Head of caudate nucleus (tissue), 42 donors: ENCODE measurements at places on chromosomes 11 and 22.

- DNase-seq, result no peak
Observed at GRCh38 chr11:10573556-10573955, 5.1 kb upstream of the LYVE1 start.

- DNase-seq, result no peak
Observed at GRCh38 chr11:112156956-112157766, 6.7 kb downstream of the IL18 start.

GRCh38 chr22:19974268-19974861, 32.7 kb upstream of the TXNRD2 start:
- peak; percentile 61 for DNase-seq

- no peak for DNase-seq
Observed at GRCh38 chr22:32723643-32724042, 77.9 kb upstream of the TIMP3 start.

- no peak for DNase-seq
Observed at GRCh38 chr11:65378928-65379638, 3.4 kb downstream of the SLC25A45 start.

GRCh38 chr11:75264971-75265370, 24.4 kb downstream of the TPBGL start:
- DNase-seq, result no peak

GRCh38 chr11:27317751-27318150, 45.3 kb downstream of the CCDC34 start:
- DNase-seq, result no peak

GRCh38 chr22:25364736-25365241, 145.3 kb downstream of the CRYBB2 start:
- no peak for DNase-seq

DNA sequence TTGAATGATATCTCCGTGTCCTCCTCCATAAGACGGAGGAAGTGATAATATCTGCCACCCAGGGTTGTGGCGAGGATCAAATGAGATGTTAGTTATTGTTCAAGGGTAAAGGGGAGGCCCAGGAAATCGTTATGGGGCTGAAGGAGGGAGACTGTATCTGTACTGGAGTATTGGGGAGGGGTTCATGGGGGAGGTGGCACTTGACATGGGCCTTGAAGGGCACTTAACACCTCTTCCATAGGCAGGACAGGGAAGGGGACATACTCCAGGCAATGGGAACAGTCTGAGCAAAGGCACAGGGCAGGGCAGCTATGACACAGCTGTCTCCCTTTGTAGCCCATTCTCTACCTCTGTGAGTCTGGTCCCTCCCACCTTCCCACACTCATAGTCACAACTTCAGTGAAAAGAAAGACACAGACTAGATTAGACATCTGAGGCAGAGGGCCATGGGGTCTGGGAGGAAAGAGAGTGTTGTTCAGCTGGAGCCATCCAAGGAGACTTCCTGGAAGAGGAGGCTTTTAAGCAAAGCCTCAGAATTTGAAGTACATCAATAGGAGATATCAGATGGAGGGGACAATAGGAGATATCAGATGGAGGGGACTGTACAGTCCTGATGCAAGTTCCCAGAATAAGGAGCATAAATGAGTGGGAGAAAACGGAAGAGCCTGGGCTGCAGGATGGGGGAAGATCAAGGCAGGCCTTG, 15.8 kb upstream of the DGKZ start:
- DNase-seq, result no peak

DNA sequence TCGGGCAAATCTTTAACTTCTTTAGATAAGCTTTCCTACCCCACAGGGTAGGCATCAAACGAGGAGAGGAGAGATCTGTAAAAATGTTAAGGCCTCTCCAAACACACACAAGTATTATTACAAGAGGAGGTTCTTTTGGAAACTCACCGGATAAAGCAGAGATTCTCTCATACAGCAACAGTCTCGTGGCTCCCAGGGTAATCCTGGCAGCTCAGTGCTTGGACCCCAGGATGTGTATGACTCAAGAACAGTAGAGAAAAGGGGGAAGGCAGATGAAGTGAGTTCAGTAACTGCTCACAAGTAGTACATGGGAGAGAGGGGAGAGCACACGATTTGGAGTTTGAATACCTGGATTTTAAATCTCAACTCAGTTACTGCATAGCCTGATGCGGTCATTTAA, 120.9 kb downstream of the FEZ1 start:
- DNase-seq, result no peak

DNA sequence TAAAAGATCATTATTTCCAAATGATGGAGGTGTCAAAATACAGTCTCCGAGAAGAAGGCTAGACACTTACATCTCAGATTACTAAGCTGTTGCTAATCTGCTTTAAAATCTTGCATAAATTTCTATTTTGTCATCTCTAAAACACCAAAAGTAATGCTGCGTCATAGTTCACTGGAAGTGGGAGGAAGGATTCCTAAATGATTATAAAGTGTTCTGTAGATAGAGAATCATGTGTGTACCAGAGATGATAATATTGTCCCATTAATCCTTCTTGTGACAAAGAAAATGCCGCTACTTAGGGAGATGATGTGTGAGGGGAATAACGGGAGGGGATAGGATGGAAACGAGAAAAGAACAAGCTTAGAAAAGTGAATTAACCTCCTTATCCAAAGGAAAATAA, 268.6 kb downstream of the JRKL start:
- DNase-seq, result no peak

DNA sequence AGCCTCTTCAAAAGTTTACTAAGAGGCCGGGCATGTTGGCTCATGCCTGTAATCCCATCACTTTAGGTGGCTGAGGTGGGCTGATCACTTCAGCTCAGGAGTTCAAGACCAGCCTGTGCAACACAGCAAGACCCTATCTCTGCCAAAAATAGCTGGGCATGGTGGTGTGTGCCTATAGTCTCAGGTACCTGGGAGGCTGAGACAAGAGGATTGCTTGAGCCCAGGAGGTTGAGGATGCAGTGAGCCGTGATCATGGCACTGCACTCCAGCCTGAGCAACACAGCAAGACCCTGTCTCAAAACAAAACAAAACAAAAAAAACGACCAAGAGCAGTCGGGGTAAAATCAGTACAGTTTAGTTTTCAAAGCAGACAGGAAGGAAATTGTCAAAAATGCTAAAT, 4.7 kb upstream of the ADSL start:
- no peak for DNase-seq

GRCh38 chr11:83471831-83472727, 185.9 kb upstream of the CCDC90B start:
- no peak for DNase-seq

- no peak for DNase-seq
Observed at GRCh38 chr22:20159076-20159475, 8.2 kb upstream of the CCDC188 start.

DNA sequence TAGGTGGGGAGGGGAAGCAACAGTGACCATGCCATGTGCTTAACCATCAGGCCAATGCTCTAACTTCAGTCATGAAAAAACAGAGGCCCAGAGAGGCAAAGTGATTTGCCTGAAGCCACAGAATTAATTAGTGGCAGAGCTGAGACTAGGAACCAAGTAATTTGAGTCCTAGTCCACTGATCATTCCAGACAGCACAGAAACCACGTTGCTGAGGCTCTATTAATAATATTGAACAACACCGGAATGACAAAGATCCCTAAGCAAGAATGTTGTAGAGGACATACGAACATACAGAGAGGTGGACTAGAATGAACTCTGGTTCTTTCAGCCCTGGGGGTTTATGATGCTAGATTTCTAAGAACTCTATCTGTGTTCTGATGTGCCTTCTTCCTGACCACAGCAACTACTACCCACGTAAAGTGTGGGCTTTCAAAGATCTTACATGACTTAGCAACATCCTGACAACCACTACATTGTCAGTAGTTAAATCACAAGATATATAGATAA, 92.3 kb downstream of the GAB2 start:
- no peak for DNase-seq

DNA sequence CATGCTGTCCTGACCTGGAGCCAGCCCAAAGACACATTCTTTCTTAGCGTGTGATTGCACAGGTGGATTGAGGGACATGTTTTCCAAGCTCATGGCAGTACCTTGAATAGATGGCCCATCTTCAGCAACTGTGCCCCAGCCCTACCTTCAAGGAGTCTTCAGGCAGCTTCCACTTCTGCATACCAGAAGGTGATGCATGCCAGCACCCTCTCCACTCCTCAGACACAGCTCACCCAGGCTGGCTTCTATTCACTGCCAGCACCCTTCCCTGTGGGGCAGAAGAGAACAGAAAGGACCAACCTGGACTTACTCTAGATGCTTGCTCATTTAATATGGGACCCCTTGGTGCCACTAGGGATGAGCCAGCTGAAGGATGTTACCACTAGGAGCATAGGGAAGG, 466.4 kb upstream of the ISX start:
- DNase-seq, result no peak

- no peak for DNase-seq
Observed at GRCh38 chr22:44988671-44989070, 21.1 kb downstream of the PHF21B start.

- DNase-seq, result no peak
Observed at GRCh38 chr11:106384429-106384828, 307.0 kb downstream of the AASDHPPT start.
